Hair follicle dermal papilla cell (primary cell): ENCODE measurements at places on chromosomes 5 and 9. TPM values are rescaled to one million over a fixed set of nuclear protein-coding genes. Genes with fewer than 3 reads are reported as not detected.

Gene GRIN1
- 0.12 TPM in 1 of 2 replicates, not detected in the other for total RNA-seq

Gene PHF24
- total RNA-seq, result under 0.01 TPM in 2 replicates

Gene C5orf34
- total RNA-seq, result 1.2 and 1.8 TPM in 2 replicates

Gene PKD2L2
- not detected in 2 replicates for total RNA-seq

Gene RNF20
- 24.9 and 29.7 TPM in 2 replicates for total RNA-seq

Gene PCDH1
- 1.2 and 1.5 TPM in 2 replicates for total RNA-seq

Gene CTSL
- total RNA-seq, result 187 and 226 TPM in 2 replicates

Gene SPAAR
- not detected in 2 replicates for total RNA-seq

Gene TAL2
- total RNA-seq, result not detected in 2 replicates

Gene PCDHGB2
- total RNA-seq, result 4.1 and 4.6 TPM in 2 replicates

Gene GPRIN1
- 3.4 and 3.9 TPM in 2 replicates for total RNA-seq

Gene SAXO1
- total RNA-seq, result under 0.01 TPM in 2 replicates

Gene TXNDC8
- total RNA-seq, result not detected in 2 replicates

Gene GRM6
- under 0.01 TPM in 1 of 2 replicates, not detected in the other for total RNA-seq

Gene FOXD4
- 0.16 and 0.24 TPM in 2 replicates for total RNA-seq

Gene NSD1
- 39.6 and 58.1 TPM in 2 replicates for total RNA-seq

Gene CCNO
- total RNA-seq, result 0.16 TPM in 1 of 2 replicates, not detected in the other

Gene SNCAIP
- 0.61 and 0.65 TPM in 2 replicates for total RNA-seq

Gene HRH2
- total RNA-seq, result 1.3 TPM in 2 replicates

Gene TRPM6
- total RNA-seq, result under 0.01 and 0.12 TPM in 2 replicates

Gene LRRC70
- total RNA-seq, result 1.2 and 1.5 TPM in 2 replicates

Gene NUTM2G
- total RNA-seq, result not detected in 2 replicates

Gene HINT2
- 8.0 and 11.4 TPM in 2 replicates for total RNA-seq

Gene TOR2A
- 3.8 and 4.7 TPM in 2 replicates for total RNA-seq

Gene GZMA
- not detected in 2 replicates for total RNA-seq

Gene MEIKIN
- not detected in 2 replicates for total RNA-seq

Gene FABP6
- total RNA-seq, result not detected in 2 replicates

Gene TIMD4
- not detected in 2 replicates for total RNA-seq

Gene PTCH1
- 2.9 and 6.7 TPM in 2 replicates for total RNA-seq

Gene DIRAS2
- 0.12 and 0.16 TPM in 2 replicates for total RNA-seq

Gene ZFP37
- 3.6 and 4.5 TPM in 2 replicates for total RNA-seq

Gene ITGA2
- 4.5 and 6.3 TPM in 2 replicates for total RNA-seq

Gene ADAMTS19
- under 0.01 TPM in 2 replicates for total RNA-seq

Gene ELP1
- total RNA-seq, result 19.6 and 28.2 TPM in 2 replicates

Gene NUDT12
- 8.4 and 11.4 TPM in 2 replicates for total RNA-seq

Gene RNF183
- total RNA-seq, result not detected in 2 replicates

Gene TMEM215
- not detected in 2 replicates for total RNA-seq

Gene RCL1
- 10.9 and 13.1 TPM in 2 replicates for total RNA-seq

Gene WDR38
- not detected in 2 replicates for total RNA-seq

Gene NXNL2
- 2.1 and 2.2 TPM in 2 replicates for total RNA-seq

Gene BTNL9
- not detected in 2 replicates for total RNA-seq

Gene BARX1
- not detected in 2 replicates for total RNA-seq

Gene TCF7
- total RNA-seq, result 0.85 and 1.6 TPM in 2 replicates

Gene FBN2
- 877 and 937 TPM in 2 replicates for total RNA-seq

Gene KLF9
- 28.7 and 38.8 TPM in 2 replicates for total RNA-seq

Gene NTNG2
- total RNA-seq, result 3.5 and 4.1 TPM in 2 replicates

Gene WDR31
- 1.6 and 2.2 TPM in 2 replicates for total RNA-seq

Gene ADRA1B
- total RNA-seq, result 0.49 TPM in 2 replicates

Gene CDH9
- total RNA-seq, result 0.12 TPM in 1 of 2 replicates, not detected in the other

Gene SLC46A2
- total RNA-seq, result not detected in 2 replicates
